ENCODE measurements at places on chromosomes 12 and 14.

DNA sequence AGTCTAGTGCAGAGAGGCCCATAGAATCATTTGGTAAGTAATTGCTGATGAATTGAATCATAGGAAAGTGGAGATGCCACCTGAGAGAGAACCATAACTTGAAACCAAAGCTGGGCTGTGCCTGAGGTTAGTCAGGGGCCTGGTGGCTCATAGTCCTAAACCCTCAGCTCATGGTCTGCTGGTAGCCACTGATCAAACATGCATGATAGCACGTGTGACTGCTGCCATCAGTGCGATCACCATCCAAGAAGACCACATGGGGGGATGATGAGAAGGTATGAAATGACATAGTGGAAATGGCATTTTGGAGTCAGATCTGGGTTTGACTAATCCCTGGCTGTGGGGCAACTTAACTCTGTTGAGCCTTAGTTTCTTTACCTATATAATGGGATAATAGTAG, 190.5 kb downstream of the CACNA1C start:
- no peak for DNase-seq

DNA sequence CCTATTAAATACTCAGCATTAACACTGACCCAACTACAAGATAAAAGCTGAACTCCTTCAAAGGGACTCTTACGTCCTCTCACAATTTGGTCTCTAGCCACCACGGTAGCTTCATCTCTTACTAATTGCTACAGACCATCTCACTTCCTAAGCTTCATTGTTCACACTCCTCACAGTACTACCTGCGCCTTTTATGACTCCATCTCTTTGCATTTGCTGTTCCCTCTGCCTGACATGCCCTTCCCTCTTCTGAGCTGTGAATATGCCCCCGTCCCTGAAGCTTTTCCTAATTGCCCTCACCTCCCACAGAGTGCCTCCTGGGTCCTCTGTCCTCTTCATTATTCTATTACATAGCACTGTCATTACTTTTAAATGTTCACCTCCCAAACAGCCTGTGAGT, 2.5 kb downstream of the EEA1 start:
- no peak for DNase-seq

- DNase-seq: no peak
Observed at GRCh38 chr14:21419528-21419927, 35.7 kb upstream of the SUPT16H start.

GRCh38 chr14:71399057-71399487, 491.8 kb downstream of the PCNX1 start:
- no peak for DNase-seq

GRCh38 chr14:54532111-54533012, 22.7 kb downstream of the CGRRF1 start:
- DNase-seq: no peak

- DNase-seq: no peak
Observed at GRCh38 chr14:100771121-100771800, 44.6 kb downstream of the DLK1 start.

GRCh38 chr12:66392266-66392915, 90.1 kb downstream of the HELB start:
- DNase-seq: no peak

- no peak for DNase-seq
Observed at GRCh38 chr12:130978785-130979184, 25.1 kb downstream of the ADGRD1 start.

DNA sequence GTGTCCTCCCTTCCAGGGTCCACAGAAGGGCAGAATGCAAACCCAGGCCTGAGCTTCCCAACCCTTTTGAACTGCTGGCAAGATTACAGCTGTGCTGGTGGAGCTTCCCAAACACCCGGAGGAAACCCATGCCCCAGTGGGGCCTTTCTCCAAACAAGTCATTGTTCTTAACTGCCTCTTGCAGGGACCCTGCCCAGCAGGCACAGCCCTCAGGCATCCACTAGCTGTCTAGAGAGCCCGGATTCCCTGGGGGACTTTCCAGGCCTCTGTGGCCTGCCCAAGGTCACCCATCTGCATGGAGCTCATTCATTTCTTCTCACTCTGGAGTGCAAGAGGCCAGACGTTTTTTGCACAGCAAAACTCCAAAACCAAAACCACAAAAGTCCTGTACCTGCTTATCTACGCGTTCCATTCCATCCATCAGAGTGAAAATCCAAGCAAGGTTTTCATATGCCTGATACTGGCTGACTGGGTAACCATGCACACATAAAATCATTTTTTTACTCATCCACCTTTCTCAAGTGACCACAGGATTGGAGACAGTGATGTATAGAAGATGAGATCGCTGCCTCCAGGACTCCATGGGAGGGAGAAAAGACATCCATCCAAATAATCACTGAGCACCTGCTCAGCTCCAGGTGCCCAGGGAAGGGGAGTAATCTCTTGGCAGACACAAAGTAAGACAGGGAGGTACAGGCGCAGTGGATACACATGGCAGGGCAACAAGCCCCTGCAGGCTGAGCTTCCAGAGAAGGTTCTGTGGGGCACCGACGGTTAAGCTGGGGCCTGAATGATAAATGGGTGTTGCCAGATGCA, 17.2 kb upstream of the BDKRB2 start:
- DNase-seq: no peak

DNA sequence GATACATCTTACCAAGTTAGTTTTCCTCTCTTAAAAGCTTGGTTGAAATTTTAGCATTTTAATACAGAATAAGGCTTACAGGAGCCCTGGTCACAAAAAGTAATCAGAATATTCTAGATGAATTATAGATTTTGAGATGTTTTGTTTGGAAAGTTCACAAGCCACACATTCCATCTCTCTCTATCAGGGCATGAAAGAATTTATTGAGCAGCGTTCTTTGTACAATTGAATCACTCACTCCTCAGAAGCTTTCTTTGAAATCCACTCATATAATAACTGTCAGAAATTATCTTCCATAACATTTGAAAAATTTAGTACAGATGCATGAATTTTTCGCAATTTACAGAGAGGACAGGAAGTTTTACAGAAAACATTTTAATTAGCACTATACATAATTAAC, 938.6 kb upstream of the MDGA2 start:
- DNase-seq: no peak

- DNase-seq: no peak
Observed at GRCh38 chr14:31414190-31414833, 6.0 kb downstream of the HEATR5A start.

DNA sequence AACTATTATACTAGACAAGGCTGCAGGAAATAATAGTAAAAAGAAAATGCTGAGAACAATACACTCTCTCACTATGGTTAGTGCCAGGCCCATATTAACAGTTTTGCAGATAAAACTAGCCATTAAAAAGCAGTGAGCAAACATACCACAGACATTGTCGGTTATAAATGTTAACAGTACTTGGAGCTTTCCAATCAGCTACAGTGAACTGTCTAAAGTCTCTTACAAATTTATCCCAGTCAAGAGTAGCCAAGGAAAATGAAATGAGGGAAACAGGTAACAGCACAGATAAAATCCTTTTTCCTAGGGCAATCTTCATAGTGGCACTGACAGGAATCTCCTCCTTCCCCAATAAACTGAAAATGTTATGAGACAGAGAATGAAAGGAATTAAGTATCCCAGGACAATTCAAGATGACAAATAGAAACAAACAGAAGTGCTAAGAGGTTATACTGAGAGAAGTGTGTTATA, 30.8 kb downstream of the PAWR start:
- DNase-seq: no peak

- DNase-seq: peak; percentile 44
Observed at GRCh38 chr12:95117178-95117599, 43.8 kb upstream of the NR2C1 start.

All from NCI-H748 treated with DMSO at 0.1 percent for 48 hours (cell line).